GM06990 (cell line): ENCODE measurements at places on chromosomes 3 and 15.

DNA sequence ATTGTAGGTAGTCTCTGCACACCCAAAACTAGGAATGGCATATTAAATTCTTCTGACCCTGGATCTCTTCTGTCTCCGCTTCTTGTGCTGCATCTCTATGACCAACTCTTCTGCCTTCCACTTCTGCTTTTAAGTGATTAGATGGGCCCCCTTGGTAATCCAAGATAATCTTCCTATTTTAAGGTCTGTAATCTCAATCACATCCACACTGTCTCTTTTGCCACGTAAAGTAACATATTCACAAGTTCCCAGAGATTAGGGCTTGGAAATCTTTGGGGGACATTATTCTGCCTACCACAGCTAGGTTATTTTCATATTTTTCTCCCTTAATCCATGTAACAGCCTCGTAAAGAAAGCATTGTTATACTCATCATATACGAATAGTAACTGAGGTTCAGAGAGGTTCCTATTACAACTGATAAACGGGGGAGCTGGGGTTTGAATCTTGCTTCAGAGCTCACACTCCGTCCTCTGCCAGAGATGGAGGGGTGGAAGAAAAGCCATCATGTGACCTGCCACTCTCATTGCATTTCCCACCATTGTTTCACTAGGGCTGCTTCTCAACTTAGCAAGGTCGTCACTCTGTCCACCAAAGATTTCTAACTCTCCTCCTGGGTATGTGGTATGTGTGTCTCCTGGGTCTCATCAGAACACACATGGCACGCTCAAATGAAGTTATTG, 6.6 kb upstream of the CD47 start:
- no peak for DNase-seq

DNA sequence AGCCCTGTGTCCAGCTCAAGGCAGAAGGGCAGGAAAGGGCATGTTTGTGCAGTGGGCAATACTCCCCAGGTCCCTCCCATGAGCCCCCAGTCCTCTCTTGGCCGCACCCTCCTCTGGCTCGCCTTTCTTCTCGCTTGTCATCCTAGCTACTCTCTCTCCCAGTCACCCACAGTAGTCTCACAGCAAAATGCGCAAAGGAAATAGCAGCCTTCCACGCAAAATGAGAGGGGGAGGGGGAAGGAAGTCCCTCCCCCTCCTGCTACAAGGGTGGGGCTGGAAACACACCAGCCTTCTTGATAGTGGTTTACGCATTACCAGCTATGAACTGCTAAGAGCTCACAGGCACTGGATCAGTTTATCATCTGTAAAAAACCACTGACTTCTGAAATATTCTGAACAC, 83.8 kb downstream of the GADL1 start:
- DNase-seq, result no peak

DNA sequence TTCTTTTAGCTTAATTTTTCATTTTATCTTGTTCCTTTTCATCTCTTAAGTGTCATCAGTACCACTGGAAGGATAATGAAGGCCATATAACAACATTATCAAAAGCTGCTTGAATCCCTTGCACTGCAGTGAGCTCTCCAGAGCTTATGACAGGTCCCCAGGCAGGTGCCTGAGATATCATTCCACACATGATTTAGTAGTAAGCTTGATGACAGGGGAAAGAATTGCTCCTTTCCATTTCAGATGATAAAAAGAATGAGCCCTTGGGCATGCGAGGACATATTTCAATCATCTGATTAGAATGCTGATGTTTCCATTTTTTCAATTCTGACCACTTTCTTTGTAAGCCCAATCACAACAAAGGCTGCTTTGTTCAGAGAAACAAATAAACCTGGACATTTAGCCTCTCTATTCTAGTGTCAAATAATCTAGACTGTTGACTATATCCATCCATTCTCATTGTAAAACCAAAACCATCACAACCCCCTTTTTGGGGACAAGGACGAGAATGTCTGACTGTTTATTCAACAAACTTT, 567.8 kb downstream of the IGSF11 start:
- DNase-seq, result no peak

- DNase-seq, result no peak
Observed at GRCh38 chr3:71641674-71642073, 58.1 kb upstream of the FOXP1 start.

DNA sequence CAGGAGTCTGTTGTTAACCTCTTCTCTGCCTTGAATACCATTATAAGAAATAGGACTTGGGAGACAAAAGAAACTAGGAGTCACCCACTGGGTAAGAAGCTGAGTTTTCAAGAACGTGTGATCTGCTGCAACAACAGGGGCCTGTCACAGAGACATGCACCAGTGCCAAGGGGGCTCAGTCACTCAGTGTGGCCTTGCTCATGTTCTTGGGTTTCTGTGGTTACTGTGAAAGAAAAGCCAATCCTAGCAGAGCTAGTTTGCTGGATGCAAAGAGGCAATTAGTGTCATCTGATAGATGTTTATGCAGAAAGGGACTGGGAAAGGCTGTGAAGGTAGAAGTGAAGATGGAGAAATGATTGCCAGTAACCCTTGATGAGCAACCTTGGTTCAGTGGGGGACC, 126.3 kb downstream of the IQCH start:
- no peak for DNase-seq

GRCh38 chr15:85494048-85494777, 113.8 kb downstream of the AKAP13 start:
- DNase-seq, result no peak

DNA sequence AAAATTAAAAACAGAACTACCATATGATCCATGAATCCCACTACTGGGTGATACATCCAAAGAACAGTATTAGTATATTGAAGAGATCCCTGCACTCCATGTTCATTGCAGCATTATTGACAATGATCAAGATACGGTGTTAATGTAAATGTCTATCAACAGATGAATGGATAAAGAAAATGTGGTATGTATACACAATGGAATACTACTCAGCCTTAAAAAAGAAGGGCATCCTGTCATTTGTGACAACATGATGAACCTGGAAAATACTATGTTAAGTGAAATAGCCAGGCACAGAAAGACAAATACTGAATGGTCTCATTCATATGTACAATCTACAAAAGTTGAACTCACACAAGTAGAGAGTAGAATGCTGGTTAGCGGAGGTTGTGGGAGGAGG, 16.6 kb downstream of the TTC23 start:
- DNase-seq, result no peak
